ENCODE measurements at places on chromosomes 16 and 17. TPM values are rescaled to one million over a fixed set of nuclear protein-coding genes. Genes with fewer than 3 reads are reported as not detected.
A peak's percentile ranks its signal among the peaks of the same experiment; 100 is the strongest.

GRCh38 chr16:85709766-85710585 is 21.2 kb upstream of the GINS2 start:
- no peak for DNase-seq

GRCh38 chr16:69112285-69113129 is 7.1 kb downstream of the HAS3 start:
- peak; percentile 32 for DNase-seq

DNA sequence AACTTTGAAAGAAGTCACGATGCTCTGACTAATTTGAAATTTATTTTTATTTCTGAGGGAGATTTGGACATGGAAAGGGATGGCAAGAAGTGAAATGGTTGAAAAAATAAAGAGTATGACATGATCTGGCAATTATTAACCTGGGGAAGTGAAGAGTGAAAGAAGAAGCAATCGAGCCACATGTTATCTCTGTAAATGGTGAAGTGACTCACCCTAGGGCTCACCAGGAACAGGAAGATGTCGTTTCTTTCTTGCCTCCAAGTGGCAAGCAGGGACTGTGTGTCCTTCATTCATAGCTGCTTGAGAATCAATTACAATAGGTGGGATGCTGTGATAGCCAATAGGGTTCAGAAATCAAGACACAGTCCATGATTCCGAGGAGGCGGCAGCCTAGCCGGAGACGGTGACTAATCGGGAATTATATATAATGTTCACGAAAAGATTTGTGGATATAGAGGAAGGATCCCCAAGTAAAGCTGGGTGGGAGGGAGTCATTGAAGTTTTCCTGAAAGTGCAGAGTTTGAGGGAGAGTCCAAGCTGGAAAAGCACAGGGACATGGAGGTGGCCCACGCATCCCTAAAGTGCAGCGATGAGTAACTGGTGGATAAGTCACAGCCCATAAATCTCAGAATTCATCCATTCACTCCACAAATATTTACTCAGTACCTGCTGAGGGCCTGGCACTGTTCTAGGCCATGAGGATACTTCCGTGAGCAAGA is 18.2 kb upstream of the KRT20 start:
- DNase-seq: no peak

- peak; percentile 60 for DNase-seq
These were observed 102.5 kb downstream of the MRM1 start for GRCh38 chr17:36703860-36704266.

GRCh38 chr16:27571433-27572326 is 21.7 kb downstream of the KATNIP start:
- DNase-seq: no peak

- DNase-seq: no peak
These were observed 221.2 kb upstream of the N4BP1 start for GRCh38 chr16:48831076-48831722.

DNA sequence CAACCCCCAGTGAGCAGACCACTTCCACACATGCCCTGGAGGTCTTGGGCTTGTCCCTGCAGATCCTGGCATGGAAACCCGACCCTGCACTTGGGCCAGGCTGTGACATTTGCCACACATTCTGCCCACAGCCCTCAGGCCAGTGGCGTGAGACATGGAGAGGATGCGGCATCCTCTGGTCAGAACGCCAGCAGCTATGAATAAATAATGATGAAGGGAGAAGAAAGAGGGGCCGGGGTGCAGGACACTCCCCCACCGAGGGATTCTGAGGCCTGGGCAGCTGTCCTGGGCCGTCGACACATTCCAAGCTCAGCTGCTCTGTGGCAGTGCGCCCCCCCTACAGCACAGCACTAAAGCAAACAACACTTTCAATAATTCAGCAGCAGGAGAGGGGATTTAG is 148.8 kb downstream of the ENGASE start:
- DNase-seq: no peak

DNA sequence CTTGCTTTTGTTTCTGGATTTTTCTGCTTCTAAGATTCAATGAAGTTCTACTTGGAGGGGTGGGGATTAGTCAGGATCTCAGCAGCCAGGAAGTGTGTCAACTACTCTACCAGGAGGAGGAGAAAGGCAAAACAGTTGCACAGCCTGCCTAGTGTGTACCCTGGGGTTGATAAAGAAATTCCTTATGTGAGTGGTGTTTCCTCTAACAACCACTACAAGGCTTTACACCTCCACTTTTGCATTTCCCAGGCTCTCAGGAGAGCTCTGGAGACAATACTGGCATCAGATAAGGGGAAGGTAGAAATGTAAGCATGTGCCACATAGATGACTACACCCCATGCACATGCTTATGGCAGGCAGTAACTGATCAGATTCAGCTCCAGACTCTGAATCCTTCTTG is 174.6 kb downstream of the TOX3 start:
- DNase-seq: no peak

DNA sequence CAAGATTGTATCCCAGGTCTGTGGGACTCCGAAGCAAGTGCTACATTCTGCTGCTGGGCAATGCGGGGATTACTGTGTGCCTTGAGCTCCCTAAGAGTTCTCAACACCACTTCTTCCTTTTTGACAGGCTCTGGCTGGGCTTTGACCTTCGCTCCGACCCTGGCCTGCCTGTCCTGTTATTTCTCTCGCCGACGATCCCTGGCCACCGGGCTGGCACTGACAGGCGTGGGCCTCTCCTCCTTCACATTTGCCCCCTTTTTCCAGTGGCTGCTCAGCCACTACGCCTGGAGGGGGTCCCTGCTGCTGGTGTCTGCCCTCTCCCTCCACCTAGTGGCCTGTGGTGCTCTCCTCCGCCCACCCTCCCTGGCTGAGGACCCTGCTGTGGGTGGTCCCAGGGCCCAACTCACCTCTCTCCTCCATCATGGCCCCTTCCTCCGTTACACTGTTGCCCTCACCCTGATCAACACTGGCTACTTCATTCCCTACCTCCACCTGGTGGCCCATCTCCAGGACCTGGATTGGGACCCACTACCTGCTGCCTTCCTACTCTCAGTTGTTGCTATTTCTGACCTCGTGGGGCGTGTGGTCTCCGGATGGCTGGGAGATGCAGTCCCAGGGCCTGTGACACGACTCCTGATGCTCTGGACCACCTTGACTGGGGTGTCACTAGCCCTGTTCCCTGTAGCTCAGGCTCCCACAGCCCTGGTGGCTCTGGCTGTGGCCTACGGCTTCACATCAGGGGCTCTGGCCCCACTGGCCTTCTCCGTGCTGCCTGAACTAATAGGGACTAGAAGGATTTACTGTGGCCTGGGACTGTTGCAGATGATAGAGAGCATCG is 2.4 kb downstream of the SLC16A13 start:
- no peak for DNase-seq

DNA sequence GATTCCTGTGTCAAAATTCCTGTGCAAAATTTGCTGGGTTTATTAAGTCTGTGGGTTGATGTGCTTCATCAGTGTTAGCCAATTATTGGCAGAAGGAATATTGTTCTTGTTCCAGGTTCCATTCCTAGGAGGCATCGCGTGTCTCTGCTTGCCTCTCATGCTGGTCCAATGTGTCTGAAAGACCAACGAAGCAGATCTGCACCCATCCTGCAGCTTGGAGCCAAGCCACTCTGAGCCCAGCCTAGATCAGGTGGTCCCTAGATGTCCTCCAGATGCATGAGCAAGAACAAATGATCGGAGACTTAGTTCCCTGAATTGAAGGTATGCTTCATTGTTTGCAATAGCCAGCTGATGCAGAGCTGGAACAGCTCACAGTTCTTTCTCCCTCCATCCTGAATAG is 10.5 kb upstream of the PIK3R6 start:
- DNase-seq: no peak

DNA sequence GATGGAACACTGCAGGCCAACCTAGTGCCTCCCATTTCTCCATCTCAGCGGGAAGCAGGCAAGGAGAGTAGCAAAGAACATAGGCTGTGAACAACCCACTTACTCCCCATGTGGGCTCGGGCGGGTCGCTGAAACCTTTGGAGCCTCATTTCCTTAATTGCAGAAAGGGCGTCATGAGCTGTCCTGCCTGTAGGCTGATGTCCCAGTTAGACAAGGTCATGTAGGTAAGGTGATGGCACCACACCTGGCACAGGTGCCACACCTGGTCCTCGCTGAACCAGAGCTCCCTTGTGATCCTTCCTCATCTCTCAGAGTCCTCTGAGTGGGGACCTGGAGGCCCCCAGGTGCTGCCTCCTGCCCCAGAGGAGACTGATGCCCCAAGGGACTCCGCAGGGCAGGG is 22.9 kb downstream of the ABCC3 start:
- DNase-seq: no peak

DNA sequence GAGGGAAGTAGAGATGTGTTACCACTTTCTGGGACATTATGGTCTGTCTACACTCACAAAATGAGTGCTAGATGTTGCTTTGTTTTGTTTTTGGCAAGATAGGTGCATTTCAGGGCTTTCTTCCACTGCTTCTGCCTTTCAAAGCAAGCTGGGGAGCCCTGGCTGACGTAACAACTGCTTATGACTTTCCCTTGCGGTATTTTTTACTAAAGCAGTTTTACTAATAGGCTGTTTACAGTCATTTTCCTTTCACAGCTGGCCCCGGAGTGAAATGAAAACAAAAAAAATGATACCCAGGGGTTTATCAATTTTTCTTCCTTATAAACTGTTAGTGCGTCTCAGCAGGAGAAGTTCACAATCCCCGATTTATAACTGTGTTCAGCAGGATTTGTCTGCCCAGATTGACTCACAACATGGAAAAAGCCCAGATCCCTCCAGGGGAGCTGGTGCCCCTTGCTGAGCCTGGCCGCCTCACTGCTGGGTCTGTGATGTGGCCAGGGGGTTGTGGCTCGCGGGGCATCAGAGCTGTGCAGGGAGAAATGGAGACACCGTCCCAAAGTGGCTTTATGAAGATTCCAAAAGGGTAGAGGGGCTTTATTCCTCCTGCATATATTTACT is 184.4 kb upstream of the HS3ST3A1 start:
- peak; percentile 54 for DNase-seq

DNA sequence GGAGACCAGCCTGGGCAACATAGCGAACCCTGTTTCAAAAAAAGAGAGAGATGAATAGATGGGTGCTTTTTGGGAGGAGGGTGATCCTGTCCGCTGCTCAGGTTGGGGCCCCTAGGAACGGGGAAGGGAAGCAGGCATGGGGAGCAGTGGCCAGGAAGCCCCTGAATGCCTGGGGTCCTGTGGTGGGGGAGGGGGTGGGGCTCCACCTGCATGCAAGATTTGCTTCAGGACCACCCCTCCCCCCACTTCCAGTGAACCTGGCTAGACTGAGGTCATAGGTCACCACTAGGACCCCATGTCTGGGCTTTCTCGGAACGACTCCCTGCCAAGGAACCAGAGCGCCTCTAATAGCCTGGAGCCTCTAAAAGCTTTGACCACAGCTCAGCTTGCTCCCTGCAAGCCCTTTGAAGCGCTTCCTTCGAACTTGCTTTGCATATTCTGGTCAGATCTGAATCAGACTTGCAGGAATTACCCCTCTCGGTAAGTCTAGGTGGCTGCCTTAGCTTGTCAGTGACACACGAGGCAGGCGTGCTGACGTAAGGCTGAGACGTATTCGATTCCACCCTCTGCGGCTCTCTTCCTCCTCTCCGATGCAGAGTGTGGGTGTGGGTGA is 3.7 kb downstream of the SOCS3 start:
- DNase-seq: peak; percentile 67

The ADORA2B gene
- 2.9 TPM for polyA plus RNA-seq

The NPIPB8 gene
- polyA plus RNA-seq: not detected

The SLC9A5 gene
- polyA plus RNA-seq: 0.90 TPM

The RRAD gene
- 10.0 TPM for polyA plus RNA-seq
